H54 (cell line): ENCODE measurements at places on chromosomes 3 and 15.
A peak's percentile ranks its signal among the peaks of the same experiment; 100 is the strongest.

GRCh38 chr15:27454281-27455075 lies 483.5 kb downstream of the GABRG3 start:
- DNase-seq, result peak; percentile 3

- no peak for DNase-seq
Observed at GRCh38 chr3:190645932-190646460, 132.1 kb downstream of the IL1RAP start.

DNA sequence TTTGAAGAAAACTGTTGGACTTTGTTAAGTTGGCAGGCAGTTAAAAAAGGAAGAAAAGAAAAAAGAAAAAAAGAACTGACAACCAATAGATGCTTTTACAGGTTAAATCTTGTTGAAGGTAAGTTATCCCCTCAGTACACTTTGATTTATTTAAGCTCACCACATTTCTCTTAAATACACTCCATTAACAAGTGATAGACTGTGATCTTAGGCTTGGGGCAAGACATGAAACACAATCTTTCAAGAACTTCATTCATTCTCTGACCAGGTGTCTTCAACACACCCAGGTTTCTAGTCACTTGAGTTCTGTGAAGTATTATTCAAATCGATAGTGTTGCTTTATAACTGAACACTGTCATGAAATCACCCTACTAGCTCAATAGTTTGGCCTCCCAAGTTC lies 751.9 kb downstream of the ROBO1 start:
- DNase-seq, result no peak

GRCh38 chr3:129462361-129462968 lies 22.4 kb downstream of the IFT122 start:
- no peak for DNase-seq

GRCh38 chr15:98900356-98900755 lies 107.2 kb downstream of the PGPEP1L start:
- DNase-seq, result no peak

- no peak for DNase-seq
Observed at GRCh38 chr3:14913926-14914778, 33.2 kb upstream of the NR2C2 start.

- DNase-seq, result no peak
Observed at GRCh38 chr15:92451225-92451825, 57.6 kb downstream of the ST8SIA2 start.
